ENCODE measurements at places on chromosomes 2 and 18. TPM values are rescaled to one million over a fixed set of nuclear protein-coding genes. Genes with fewer than 3 reads are reported as not detected.

DNA sequence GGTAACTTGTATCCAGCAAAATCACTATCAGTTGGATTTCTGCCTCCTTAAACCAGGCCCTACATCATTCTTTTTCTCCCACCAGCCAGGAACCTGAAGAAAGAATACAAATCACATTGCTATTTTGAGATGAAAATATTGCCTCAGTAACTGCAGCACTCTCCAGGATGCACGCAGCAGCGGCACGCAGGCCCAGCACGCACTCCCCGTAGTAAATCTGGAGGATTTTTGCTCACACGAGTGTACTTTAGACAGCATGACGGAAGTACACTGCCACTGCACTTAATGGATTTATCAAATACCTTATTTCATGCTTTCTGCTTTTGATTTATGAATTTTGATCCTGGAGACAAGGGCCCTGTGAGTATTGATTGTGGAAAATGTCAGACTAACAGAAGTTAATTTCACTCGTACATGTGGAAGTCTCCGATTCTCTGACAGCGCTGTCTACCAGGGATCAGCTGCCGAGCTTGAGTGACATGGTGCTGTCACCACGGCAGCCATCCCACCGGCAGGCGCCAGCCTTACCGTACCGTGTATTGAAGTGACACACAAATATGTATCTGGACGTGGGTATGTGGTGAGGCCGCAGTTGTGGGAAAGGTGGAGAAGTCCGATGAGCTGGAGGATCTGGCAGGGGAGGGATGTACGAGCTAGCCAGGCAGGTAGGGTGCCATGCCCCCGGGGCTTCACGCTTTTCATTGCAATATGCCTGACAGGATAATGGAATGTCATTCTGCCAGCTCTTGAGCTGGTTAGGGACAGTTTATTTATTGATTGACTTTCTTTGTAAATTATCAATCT lies 863.7 kb downstream of the GALR1 start:
- no peak for DNase-seq
- H3K36me3 ChIP-seq, result no peaks in the 10 kb centered on the region

GRCh38 chr2:160492401-160493226 lies 993 bp downstream of the RBMS1 start:
- no peaks in the 10 kb centered on the region for H3K27me3 ChIP-seq
- no peaks in the 10 kb centered on the region for H3K36me3 ChIP-seq
- peaks cover 23% of the 10 kb centered on the region for H3K4me1 ChIP-seq
- peak overlapping the region; percentile 98 for H3K27ac ChIP-seq
- peak; percentile 73 for DNase-seq

Gene CHRND
- total RNA-seq, result not detected

DNA sequence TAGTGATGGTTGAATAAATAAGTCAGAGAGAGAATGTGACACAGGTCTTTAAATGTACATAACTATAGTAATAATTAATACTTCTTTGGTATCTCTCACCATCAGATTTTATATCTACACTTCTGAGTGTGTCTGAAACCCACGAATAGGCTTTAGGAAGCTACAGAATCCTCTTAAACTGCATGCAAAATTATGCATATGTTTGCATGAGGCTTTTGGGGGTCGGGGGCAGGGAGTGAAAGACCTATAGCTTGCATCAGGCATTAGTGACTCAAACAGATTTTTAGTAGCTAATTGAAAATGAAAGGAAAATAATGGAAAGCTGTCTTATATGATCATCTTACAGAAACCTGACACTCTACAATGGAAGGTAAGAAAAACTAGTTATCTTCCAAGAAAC lies 14.9 kb downstream of the LRPPRC start:
- no peaks in the 10 kb centered on the region for H3K27me3 ChIP-seq
- H3K4me3 ChIP-seq, result no peak overlapping the region
- no peak for DNase-seq
- H3K4me1 ChIP-seq, result peaks cover 3% of the 10 kb centered on the region

GRCh38 chr18:23935804-23936203 lies 78.8 kb upstream of the TTC39C start:
- no peak for DNase-seq
- no peak overlapping the region for H3K4me3 ChIP-seq
- peak overlapping the region; percentile 49 for H3K27ac ChIP-seq
- H3K27me3 ChIP-seq, result peaks cover 5% of the 10 kb centered on the region
- no peaks in the 10 kb centered on the region for H3K4me1 ChIP-seq
- no peaks in the 10 kb centered on the region for H3K36me3 ChIP-seq

Gene NR4A2
- total RNA-seq, result 7.9 TPM

Gene CABYR
- 8.0 TPM for total RNA-seq

DNA sequence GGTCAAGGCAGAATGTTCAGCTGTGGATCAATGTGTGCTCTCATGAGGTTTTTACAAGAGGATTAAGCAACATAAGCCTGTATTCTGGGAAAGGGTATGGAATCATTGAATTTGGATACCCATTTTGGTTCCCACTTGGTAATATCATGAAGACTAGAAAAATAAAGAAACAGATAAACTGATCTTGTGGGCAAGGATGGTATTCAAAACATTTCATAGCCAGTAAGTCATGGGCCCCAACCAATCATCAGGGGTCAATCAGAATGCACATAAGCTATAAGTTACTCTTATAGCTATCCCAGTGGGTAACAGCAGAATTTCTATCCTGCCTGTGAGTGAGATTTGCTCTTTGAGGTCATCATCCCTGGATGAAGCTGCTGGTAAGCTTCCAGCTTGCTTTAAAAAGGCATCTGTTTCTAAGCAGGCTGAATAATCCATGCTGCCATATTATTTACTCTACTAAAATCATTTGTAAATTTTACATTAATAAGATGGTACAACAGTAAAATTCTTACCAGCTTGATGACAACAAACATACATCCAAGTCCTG lies 291.2 kb downstream of the RAD51AP2 start:
- no peak for DNase-seq
- peaks cover 9% of the 10 kb centered on the region for H3K4me1 ChIP-seq
- H3K27me3 ChIP-seq, result no peaks in the 10 kb centered on the region
- no peak overlapping the region for H3K27ac ChIP-seq

DNA sequence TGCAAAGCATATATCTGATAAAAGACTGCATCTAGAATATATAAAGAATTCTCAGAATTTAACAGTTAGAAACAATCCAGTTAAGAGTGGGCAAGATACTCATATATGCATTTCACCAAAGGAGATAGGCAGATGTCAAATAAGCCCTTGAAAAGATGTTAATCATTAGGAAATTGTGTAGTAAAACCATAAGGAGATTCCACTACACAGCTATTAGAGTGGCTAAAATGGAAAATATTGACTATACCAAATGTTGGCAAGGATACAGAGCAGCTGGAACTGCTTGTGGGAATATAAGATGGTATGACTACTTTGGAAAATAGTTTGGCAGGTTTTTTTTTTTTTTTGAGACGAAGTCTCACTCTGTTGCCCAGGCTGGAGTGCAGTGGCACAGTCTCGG lies 59.5 kb downstream of the CAB39 start:
- no peak overlapping the region for H3K4me3 ChIP-seq
- H3K27ac ChIP-seq, result no peak overlapping the region
- peaks cover 24% of the 10 kb centered on the region for H3K36me3 ChIP-seq
- DNase-seq, result no peak

Gene CNOT9
- 72.3 TPM for total RNA-seq

GRCh38 chr2:236162031-236162845 lies 5.9 kb downstream of the GBX2 start:
- H3K36me3 ChIP-seq, result no peaks in the 10 kb centered on the region
- peaks cover 74% of the 10 kb centered on the region for H3K27me3 ChIP-seq
- no peak overlapping the region for H3K27ac ChIP-seq

GRCh38 chr2:118847762-118848172 lies 319 bp upstream of the EN1 start:
- H3K27ac ChIP-seq, result no peak overlapping the region
- H3K27me3 ChIP-seq, result peaks cover 90% of the 10 kb centered on the region
- H3K36me3 ChIP-seq, result no peaks in the 10 kb centered on the region
- H3K4me1 ChIP-seq, result peaks cover 17% of the 10 kb centered on the region
- no peak for DNase-seq
- no peak overlapping the region for H3K4me3 ChIP-seq

DNA sequence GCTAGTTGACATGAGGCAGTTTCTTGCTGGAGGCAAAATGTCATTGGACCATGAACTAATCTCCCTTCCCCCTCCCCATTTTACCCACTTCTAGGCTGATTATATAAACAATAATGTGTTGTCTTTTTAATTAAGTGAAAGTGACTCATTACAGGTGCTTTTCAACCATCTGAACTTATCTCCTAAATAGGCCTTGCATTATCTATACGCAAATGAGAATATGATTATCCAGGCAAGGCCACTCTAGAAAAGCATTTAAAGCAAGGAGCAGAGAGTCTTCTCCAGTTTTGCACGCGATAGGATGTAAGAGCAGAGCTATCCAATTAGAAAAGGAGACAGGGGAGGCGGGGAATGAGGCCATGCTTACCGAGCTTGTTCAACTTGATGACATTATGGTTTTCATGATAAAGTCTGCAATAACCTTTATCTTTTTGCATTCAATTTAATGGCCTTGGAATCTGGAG lies 286.1 kb upstream of the SIX3 start:
- H3K4me3 ChIP-seq, result no peak overlapping the region
- DNase-seq, result no peak
- peaks cover 5% of the 10 kb centered on the region for H3K4me1 ChIP-seq
- H3K27ac ChIP-seq, result no peak overlapping the region
- no peaks in the 10 kb centered on the region for H3K36me3 ChIP-seq
- H3K27me3 ChIP-seq, result no peaks in the 10 kb centered on the region

Gene LBX2
- 9.3 TPM for total RNA-seq
